ENCODE measurements at places on chromosomes 3 and 15. TPM values are rescaled to one million over a fixed set of nuclear protein-coding genes. Genes with fewer than 3 reads are reported as not detected.

Gene LMCD1
- total RNA-seq, result 8.2 TPM

Gene KY
- total RNA-seq, result not detected

Gene ATR
- total RNA-seq, result 15.6 TPM

Gene PCCB
- 53.5 TPM for total RNA-seq

Gene LNP1
- total RNA-seq, result 5.2 TPM

Gene AGBL1
- total RNA-seq, result not detected

Gene CYP8B1
- total RNA-seq, result not detected

Gene MOBP
- not detected for total RNA-seq

Gene GATM
- 0.87 TPM for total RNA-seq

Gene GOLGA8J
- not detected for total RNA-seq
